Mesenteric fat pad (tissue), 1 donor: ENCODE measurements at places on chromosomes 12 and 14. TPM values are rescaled to one million over a fixed set of nuclear protein-coding genes. Genes with fewer than 3 reads are reported as not detected.

DNA sequence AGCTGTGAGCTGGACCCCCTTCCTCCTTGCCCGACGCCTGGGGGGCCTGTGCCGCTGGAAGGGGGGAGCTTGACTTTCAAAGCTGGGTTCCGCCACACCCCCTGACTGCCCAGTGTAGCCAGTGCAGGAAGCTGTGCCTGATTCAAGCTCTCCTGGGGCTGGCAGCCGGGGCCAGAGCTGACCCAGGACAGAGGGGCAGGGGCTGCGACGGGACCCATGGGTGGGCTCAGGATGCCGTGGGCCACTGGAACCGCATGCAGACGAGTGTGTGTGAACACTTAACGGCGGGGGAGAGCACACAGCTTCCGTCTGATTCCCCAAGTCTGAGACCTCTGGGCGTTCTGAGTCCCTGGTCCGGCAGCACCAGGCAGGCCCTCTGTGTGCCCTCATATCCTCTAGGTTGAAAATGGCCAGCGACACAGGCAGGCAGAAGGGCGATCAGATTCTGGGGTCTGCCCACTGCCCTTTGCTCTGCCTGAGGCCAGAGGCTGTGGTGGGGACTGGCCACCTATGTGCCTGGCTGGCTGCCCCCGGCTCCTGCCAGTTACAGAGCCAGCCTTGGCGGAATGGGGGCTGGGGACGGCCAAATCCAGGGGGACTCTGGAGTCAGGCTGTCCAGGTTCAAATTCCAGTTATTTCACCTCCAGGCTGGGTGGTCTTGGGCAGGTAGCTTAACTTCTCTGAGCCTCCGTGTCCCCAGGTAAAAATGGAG lies 54.0 kb downstream of the CYP46A1 start:
- no peak for DNase-seq

KRT79 gene
- 2.4 TPM for total RNA-seq

DNA sequence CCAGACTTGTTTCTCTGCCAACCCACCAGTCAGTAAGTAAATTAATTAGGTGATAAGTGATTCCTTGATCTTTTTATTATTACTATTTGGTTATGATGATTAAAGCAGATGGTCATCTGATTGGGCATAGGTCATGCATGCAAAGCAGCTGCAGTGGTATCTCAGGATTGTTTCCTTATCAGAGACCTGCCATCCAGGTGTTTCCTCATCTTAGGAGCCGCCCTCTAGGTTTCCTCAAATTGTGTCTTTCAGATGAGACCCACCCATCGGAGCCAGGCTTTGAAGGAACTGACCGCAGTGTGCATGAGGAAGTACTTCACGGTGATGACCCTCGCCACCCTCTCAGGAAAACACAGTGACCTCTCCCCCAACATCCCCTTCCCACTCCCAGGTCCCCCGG lies 63.3 kb downstream of the ZFP36L1 start:
- peak; percentile 35 for DNase-seq

GRCh38 chr14:100955201-100955600 lies 51.7 kb upstream of the RTL1 start:
- DNase-seq: no peak

DNA sequence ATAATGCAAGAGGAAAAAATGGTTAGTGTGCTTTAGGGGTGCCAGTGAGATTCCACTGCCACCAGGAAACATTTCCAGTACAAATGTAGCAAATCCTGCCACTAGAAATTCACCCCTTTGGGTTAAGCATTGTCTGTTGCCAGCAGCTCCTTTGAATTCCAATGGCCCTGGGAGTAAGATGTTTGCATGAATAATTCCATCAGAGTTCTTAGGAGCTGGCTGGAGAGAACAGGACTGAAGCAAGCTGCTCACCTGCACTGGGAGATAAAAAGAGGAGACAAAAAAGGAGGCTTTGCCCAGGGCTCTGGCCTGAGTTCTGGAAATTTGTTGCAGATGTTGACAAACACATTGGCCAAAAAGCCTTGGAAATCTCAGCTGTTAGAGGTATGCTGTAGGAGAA lies 57.6 kb downstream of the HSPB8 start:
- DNase-seq: no peak

JPH4 gene
- 1.1 TPM for total RNA-seq

DNA sequence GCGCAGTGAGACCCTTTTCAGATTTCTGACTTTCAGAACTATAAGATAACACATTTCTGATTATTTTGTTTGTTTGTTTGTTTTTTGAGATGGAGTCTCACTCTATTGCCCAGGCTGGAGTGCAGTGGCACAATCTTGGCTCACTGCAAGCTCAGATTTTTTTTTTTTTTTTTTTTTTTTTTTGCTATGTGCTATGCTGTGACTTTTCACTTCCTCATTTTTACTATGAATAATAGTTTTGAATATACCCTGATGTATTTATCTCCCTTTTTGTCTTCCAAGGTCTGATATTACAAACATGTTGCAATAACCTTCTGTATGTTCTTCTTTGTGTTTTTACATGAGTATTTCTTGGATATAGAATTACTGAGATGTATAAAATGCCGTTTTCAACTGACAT lies 658.7 kb upstream of the SEL1L start:
- DNase-seq: no peak

TSPAN8 gene
- total RNA-seq: 1.8 TPM

- no peak for DNase-seq
Observed at GRCh38 chr12:108638141-108638827, 4.6 kb upstream of the SELPLG start.

- no peak for DNase-seq
Observed at GRCh38 chr14:26594148-26594547, 3.7 kb downstream of the NOVA1 start.

- no peak for DNase-seq
Observed at GRCh38 chr12:48069241-48069640, 36.6 kb downstream of the SENP1 start.

KRT83 gene
- total RNA-seq: not detected

GRCh38 chr14:47425302-47425701 lies 250.1 kb downstream of the MDGA2 start:
- no peak for DNase-seq

- DNase-seq: no peak
Observed at GRCh38 chr12:32159925-32160324, 53.3 kb downstream of the BICD1 start.

- DNase-seq: no peak
Observed at GRCh38 chr12:121284551-121285390, 11.7 kb downstream of the CAMKK2 start.

KRT75 gene
- not detected for total RNA-seq

SERPINA10 gene
- not detected for total RNA-seq

DNA sequence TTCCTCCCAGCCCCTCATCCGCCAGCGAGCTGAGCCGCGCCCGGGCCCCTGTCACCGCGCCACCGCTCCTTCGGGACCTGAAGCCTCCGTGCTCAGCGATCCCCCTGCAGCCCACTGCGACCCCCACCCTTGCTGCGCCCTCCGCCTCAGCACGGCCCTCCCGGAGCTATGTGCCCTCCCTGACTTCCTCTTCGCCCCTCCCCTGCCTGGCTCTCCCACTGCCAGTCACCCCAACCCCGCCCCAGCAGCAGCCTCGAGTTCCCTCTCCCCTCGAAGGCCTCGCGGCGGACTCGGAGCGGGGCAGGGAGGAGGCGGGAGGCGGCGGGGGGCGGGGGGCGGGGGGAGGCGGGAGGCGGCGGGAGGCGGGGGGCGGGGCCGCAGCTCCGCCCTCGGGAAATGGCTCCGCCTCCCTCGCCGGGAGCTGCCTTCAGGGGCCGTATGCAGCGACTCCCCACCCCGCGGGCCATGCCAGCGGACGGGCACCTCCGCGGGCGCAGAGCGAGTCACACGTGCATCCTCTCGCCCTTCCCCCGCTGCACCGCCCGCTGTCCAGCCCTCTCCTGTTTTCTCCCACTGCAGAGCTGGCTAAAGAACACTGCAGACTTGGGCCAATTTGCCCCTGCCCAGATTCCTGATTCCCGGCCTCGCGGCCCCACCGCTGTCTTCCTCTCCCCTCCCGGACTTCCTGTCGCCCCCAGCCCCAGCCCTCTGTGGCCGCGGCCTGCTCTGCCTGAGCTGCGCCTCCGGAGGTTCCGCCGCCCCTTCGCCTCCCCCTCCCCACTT lies 29.1 kb upstream of the ADIPOR2 start:
- peak; percentile 96 for DNase-seq

- DNase-seq: no peak
Observed at GRCh38 chr12:64903479-64904152, 79.2 kb downstream of the TBC1D30 start.

SLC6A12 gene
- 3.4 TPM for total RNA-seq

RPS26 gene
- 45.3 TPM for total RNA-seq

PTGDR gene
- total RNA-seq: 1.0 TPM

- DNase-seq: no peak
Observed at GRCh38 chr12:24500421-24500820, 448.5 kb downstream of the BCAT1 start.

GRCh38 chr12:132433641-132434395 lies 56.1 kb upstream of the FBRSL1 start:
- no peak for DNase-seq

- DNase-seq: no peak
Observed at GRCh38 chr12:121176826-121177529, 33.0 kb upstream of the P2RX4 start.

RASSF9 gene
- total RNA-seq: 1.5 TPM

TAS2R30 gene
- total RNA-seq: 4.1 TPM

DNA sequence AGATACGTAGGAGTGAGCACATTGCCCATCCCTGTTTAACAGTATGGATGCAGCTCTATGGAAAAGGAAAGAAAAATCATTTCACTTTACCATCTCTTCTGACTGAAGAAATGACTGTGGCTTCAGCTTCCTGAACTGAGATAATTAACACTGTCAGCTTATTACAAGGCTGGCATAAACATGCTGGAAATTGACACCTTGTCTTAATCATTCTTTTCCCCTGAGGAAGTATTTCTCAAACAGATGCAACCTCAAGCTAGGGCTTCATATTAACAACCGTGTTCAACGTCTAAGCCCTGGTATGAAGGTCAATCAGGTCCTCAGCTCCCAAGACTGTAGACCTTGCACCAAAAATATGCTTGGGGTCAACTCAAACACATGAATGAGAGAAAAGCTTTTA lies 25.0 kb downstream of the RERG start:
- no peak for DNase-seq

ITGB7 gene
- 2.3 TPM for total RNA-seq

DNA sequence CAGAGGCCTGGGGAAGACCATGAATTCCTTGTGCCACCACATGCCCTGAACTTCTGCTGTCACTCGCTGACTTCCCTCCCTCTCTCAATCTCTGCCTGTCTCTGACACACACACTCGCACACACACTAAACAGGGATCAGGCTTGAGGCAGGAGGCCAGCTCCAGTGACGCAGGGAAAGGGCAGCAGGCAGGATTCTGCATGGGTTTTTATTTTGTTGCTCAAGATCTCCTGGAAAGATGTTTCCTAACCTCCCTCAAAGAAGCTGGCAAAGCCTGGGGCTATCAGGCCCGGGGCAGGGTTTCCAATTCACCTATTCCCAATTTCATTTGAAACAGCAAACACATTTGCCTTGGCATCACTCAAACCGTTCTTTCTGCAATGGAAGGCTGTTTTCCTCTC lies 27.7 kb upstream of the PEX5 start:
- DNase-seq: no peak
